ENCODE measurements at places on chromosomes 16 and 17.
A peak's percentile ranks its signal among the peaks of the same experiment; 100 is the strongest.

DNA sequence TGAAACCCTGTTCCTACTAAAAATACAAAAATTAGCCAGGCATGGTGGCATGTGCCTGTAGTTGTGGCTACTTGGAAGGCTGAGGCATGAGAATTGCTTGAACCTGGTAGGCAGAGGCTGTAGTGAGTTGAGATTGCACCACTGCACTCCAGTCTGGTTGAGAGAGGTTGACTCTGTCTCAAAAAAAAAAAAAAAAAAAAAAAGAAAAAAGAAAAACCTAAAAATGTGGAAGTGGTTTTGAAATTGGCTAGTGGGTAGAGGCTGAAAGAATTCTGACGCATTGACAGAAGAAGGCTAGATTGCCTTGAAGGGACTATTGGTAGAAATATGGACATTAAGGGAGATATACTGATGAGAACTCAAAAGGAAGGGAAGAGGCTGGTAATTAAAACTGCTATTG lies 33.6 kb upstream of the CPPED1 start:
- no peak for DNase-seq

- no peak for DNase-seq
Measured at GRCh38 chr16:17470182-17470907, 415 bp downstream of the XYLT1 start.

GRCh38 chr17:67862614-67863217 lies 37.4 kb downstream of the BPTF start:
- peak; percentile 19 for DNase-seq

- no peak for DNase-seq
Measured at GRCh38 chr17:76427501-76428231, 25.3 kb downstream of the UBE2O start.

DNA sequence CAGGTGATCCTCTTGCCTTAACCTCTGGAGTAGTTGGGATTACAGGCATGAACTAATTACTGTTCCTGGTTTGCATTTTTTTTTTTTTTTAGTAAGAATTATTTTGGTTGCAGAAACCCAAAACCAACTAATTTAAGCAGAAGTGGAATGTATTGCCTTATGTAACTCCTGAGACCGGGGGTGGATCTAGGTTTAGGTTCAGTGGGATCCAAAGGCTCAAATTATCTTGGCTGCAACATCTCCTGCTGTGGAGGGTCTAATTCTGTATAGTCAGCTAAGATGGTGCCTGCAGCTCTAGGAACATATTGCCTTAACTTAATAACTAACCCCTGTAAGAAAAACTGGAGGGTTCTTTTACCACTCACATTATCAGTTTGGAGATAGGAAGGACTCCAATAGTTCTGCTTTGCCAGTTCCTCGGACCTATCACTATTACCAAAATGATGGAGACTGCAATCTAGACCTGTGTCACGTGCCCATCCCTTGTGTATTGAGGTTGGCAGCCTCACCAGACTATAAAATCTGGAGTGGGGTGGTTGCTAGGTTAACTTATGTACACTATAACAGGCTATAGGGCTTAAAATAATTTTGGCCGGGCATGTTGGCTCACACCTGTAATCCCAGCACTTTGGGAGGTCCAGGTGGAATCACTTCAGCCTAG lies 8.5 kb downstream of the SNTB2 start:
- no peak for DNase-seq

- DNase-seq = no peak
Measured at GRCh38 chr17:53629188-53629587, 193.5 kb upstream of the KIF2B start.

- DNase-seq = no peak
Measured at GRCh38 chr16:73750639-73751038, 546.0 kb upstream of the PSMD7 start.
